ENCODE measurements at places on chromosomes 11 and 22. TPM values are rescaled to one million over a fixed set of nuclear protein-coding genes. Genes with fewer than 3 reads are reported as not detected.

Gene GTSE1
- 21.1 TPM for polyA plus RNA-seq

Gene KRTAP5-11
- polyA plus RNA-seq = not detected

Gene FAM83F
- polyA plus RNA-seq = 1.9 TPM

Gene GAL
- polyA plus RNA-seq = 0.65 TPM

Gene ESRRA
- 25.8 TPM for polyA plus RNA-seq
